ENCODE measurements at places on chromosomes 1 and 21.

DNA sequence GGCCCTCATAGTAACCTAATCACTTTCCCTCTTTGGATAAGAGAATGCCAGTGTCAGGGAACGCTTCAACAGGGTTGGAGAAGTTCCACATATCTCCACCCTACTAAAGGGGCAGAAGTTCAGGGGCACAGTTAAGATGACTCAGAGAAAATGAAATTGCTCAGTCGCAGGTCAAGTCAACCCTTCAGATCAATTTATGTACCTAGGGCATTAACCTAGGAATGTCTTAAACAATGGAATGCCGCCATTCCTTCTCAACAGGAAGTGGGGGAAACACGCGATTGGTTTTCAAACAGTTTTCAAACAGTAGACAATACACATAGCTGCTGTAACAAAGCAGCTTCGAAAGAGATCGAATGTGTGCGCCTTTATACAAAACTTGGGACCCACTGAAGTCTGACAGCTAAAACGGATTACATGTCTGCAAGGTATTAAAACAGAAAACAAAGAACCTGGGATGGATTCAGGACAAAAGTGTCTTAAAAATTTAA, 897 bp downstream of the SLC25A24 start:
- peak; percentile 51 for DNase-seq

GRCh38 chr1:84352298-84353106, 45.8 kb upstream of the DNASE2B start:
- DNase-seq: no peak

- DNase-seq: no peak
These were observed 6.9 kb upstream of the SRARP start for GRCh38 chr1:15997076-15997585.

DNA sequence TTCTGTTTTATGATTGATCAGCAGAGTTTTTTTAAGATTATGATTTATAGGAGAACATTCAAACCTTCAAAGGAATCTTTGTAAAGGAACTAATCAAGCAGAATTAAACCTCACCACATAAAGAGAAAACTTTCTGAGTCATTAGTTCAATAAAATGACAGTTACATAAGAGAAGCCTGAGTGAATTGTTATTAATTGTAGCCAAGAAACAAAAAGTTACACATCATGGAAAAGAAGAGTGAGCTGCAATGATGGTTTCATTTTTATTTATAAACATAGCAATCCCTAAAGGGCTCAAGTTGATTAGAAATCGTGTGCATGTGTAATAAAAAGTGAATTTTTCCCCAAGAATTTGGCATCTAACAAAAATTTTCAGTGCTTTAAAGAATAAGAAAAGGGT, 731.4 kb downstream of the LTN1 start:
- DNase-seq: no peak

DNA sequence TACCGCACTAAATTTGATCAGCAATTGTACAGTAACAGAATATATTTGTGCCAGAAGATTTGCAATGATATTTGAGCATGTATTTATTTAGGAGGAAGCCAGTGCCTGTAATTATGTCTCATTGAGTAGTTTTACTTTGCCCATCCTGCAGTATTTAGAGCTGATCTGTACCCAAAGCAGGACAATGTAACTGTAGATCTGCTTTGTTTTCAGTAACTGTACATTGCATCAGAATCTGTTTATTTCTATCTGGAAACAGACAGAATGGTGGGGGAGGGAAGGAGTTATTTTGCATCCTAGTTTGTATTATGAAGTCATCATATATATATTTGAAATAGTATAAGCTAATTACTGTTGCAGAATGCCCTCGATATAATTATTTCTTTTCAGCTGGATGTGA, 36.2 kb upstream of the LRRC8C start:
- DNase-seq: no peak

DNA sequence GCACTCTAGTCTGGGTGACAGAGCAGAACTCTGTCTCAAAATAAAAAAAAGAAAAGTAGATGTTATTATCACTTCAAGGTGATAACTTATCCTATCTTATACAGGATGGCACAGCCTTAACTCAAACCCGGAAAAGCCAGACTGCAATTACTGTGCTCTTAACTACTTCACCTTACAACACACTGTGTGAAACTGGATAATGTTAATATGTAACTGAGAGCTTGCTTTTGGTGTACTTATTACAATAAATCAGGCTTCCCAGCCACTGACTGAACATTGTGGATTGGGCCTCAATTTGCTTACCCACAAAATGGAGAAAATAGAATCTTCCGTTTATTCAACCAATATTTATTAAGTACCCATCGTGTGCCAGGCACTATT, 1.4 kb downstream of the ORC1 start:
- peak; percentile 22 for DNase-seq

DNA sequence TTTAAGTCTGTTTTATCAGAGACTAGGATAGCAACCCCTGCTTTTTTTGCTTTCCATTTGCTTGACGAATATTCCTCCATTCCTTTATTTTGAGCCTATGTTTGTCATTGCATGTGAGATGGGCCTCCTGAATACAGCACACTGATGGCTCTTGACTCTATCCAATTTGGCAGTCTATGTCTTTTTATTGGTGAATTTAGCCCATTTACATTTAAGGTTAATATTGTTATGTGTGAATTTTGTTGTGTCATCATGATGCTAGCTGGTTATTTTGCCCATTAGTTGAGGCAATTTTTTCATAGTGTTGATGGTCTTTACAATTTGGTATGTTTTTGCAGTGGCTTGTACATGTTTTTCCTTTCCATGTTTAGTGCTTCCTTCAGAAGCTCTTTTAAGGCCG, 50.7 kb upstream of the PDE4B start:
- DNase-seq: no peak

DNA sequence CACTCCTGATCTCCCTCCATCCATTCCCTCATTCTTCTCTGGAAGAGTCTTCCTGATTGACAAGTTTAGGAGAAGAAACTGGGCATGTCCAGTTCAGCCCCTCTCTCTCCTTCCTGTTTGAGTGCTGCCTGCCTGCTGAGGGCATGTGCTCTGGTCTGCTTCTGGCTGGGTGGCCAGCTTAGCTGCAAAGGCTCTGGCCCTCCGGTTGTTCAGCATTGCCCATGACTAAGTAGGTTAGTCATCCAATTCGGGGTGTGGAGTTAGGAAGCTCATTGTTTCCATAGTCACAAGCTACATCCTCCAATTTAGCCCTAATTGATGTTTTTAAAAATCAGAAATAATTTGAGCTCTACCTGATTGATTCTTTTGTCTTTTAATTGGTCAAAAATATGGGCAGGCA, 25.6 kb upstream of the PLA2G2E start:
- no peak for DNase-seq

DNA sequence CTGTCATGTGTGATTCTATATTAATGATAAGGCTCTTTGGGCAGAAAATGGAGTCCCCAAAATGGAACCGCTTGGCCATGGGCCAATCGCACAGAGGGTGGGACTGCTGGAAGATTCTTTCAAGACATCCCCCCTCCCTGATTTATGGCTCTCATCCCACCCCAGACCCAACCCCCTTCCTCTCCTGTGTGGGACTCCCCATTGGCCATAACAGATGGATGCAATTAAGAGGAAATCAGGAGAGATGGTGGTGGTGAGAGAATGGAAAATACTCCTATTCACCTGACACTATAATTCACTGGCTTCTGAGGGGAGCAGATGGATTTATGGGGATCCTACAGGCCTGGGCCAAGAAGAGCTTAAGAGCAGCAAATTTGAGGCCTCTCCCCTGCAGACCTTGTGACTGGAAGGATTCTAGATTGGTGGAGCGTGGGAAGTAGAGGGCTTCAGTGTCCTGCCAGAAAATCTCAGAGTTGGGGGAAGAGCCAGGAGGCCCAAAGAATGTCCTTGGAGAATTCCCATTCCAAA, 1.7 kb downstream of the IGFN1 start:
- DNase-seq: no peak

- no peak for DNase-seq
These were observed 373.6 kb downstream of the PBX1 start for GRCh38 chr1:164932580-164932979.
